ENCODE measurements at places on chromosomes 4 and X.

GRCh38 chrX:42776195-42776594 is 1.8 kb downstream of the PPP1R2C start:
- no peak for DNase-seq

- DNase-seq, result no peak
These were observed 2324.7 kb upstream of the AGA start for GRCh38 chr4:179766938-179767337.

DNA sequence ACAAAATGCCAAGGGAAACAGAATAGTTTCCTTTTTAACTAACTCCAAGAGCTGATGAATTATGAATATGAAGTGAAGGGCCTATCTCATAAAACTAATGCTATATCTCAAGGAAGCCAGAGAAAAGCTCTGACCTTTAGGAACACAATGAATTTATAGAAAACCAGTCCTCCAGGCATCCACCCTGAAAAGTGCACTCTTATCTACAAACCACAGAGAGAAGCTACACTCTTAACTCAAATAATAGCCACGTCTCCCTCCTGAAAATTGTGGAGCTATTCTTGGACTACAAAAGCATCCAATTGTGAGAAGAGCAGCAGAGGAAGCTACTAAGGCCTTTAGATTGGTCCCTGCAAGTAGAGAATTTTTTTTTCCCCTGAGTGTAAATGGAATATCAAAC is 253.9 kb downstream of the IL15 start:
- DNase-seq, result no peak

DNA sequence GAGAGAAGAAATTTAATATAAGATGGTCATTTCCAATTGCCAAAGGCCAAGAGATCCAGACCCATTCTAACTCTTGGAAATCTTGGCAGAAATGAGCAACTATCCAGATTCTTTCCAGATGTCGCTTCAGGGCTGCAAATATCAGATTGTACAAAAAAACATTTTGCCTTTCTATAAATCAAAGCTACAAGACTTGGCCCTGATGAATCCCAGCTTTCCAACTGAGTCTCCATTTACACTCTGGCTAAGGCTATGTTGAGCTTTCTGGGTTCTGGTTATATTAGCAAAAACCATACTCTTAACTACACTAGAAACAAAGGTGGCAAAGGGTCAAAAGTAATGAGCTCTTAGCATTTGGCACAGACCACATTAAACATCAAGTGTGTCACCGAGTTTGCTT is 345.8 kb downstream of the OPHN1 start:
- DNase-seq, result no peak

DNA sequence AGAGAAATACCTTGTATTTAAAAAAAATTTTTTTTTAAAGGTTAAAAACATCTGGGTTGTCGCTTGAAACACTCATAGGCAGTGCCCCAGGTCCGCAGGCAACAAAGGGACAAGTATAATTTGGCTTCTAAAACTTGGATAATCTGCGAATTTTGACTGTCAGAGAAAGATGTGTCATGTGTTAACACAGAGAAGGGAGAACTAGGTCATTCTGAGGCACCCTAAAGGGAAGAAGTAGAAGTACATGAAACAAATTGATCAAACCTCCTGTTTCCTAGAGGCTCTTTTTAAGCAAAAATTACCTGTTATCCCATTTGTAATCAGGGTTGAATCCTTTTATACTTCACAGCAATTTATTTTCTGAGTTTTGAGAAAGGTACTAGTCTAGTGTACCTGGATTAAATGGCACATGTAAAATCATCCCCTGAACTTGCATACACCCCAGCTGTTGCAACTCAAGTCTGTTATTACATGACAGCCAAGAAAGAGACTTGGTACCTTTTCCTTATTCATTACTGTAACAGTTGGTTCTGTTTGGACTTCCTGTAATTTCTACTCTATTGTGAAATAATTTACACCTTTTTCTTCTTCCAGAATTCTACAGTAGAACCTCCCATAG is 1.7 kb downstream of the SRD5A3 start:
- no peak for DNase-seq

- DNase-seq, result no peak
These were observed 1138.4 kb downstream of the PCDH19 start for GRCh38 chrX:99271641-99272040.

GRCh38 chr4:169175035-169175434 is 95.7 kb downstream of the SH3RF1 start:
- no peak for DNase-seq

GRCh38 chrX:136850441-136851175 is 29.9 kb downstream of the RBMX start:
- no peak for DNase-seq

DNA sequence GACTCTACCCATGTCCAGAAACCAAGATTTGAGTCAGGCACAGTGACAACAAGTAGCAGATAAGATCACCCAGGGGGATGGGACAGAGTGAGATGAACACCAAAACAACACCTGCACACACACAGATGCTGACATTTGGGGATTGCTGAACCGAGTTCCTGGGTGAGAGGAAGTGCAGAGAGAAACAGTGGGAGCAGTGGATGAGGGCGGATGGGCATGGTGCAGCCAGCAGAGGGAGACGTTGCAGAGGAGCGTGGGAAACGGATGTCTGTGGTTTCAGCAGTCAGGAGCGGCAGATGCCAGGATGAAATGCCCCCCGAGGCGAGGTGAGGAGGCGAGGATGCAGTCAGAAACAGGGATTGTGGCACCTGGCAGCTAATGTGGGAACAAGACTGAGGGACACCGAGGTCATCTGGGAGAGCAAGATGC is 78.6 kb upstream of the STS start:
- no peak for DNase-seq

DNA sequence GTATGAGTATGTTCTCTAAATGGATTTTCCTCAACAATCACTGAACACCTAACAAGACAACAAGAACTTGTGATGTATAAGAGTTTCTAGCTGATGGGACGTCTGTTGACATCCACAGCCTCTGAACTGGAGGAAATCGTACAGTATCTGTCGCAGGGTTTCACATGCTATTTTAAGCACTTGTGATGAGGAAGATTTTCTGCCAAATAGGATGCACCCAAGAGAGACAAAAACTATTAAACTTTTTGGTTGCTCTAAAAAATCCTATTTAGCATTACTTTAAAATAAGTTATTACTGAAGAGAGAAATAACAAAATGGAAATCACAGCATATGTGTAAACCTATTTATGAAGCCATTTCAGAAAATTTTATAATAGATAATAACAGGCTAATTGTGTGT is 356.1 kb upstream of the SLC7A11 start:
- DNase-seq, result no peak

DNA sequence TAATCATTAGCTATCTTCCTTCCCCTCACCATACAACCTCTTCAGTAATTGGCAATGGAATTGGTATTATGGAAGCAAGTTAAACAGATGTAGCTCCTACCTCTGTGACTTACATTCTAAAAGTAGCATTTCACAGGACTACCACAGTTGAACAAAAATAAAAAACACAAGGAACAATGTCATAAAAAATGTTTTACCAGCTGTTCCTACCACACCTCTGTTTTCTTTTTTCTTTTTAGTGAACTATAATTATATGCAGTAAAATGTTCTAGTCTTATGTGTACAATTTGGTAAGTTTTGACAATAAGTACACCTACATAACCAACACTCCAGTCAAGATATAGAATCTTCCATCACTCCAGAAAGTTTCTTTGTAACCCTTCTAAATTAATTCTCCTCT is 54.1 kb upstream of the GEMIN8 start:
- no peak for DNase-seq

DNA sequence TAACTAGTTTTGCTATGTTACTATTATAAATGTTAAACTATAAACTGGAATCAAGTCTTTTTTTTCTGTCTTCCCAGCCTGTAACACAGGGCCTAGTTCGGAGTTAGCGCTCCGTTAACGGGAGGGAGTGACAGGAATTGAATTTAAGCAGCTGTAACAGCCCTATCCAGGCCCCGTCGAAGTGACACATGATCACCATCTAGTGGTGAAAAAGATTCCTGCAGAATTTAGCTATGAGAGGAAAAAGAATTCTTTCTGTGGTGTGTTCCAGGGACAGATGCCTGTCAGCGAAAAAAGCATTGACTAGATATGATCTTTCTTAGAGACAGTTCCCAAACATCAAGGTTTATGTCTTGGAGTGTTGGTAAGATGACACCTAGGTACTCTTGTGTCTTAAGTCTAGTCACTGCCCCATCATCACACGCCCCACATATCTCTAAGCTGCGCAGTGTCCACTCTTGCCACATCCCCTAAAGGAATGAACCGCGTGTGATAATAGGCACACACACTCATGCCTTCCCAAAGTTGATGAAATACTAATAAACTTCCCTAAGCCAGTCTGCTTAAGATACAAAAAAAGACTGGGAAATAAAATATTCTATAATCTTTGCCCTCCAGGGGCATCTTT is 2.1 kb downstream of the GAB3 start:
- DNase-seq, result no peak

GRCh38 chr4:146330392-146330791 is 116.1 kb downstream of the REELD1 start:
- no peak for DNase-seq

DNA sequence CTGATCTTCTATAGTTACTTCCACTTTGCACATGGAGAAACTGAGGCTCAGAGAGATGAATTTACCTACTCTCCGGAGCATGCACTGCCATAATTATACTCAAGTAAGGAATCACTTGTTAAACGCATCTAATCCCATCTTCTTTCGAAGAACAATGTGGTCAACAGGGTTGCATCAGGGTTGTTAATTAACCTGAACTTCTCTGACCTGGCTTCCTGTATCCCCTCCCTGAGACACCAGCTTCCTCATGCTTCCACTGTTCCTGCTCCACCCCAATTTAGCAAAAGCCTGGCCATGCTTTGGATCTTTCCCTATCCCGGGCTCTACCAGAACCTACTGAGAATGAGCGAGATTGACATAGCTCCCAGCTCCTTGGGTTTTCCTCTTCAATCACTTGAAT is 136.7 kb downstream of the SMIM20 start:
- no peak for DNase-seq

DNA sequence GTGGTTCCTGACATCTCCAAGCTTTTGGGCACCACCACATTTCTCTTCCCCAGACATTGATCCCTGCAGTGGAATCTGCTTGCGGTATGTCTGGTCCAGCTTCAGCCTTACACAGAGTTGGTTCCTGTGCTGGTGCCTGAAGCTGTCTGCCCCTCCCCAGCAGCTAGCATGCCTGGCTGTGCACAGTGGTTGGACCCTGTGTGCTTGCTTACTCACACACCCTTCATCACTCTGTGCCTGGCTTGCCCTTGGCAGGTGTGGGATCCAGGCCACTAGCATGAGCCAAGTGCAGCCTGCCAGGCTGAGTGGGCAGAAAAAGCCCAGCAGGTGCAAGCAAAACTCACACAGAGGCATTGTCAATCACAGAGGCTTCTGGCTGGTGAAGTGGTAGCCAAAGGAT is 473.8 kb downstream of the ACTRT1 start:
- DNase-seq, result no peak

DNA sequence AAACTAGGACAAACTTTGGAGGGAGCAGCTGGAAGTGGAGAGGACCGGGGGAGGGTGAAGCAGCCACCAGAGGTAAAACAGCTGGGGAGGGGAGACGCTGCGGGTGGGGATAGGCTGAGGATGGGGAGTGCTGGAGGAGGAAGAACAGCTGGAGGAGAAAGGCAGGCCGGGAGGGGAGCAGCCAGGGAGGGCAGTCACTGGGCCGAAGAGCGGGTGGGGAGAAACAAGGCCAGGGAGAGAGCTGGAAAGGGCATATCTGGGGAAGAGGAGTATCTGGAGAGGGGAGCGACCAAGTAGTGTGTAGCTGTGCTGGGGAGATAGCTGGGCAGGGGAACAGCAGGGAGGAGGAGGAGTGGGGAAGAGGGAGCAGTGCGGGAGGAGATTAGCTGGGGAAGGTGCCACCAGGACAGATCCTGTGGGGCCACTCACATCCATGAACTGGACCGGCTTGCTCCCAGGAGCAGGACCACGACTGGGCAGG is 2.7 kb downstream of the SLC38A5 start:
- no peak for DNase-seq

GRCh38 chr4:63361066-63361465 is 1048.2 kb downstream of the TECRL start:
- DNase-seq, result no peak

DNA sequence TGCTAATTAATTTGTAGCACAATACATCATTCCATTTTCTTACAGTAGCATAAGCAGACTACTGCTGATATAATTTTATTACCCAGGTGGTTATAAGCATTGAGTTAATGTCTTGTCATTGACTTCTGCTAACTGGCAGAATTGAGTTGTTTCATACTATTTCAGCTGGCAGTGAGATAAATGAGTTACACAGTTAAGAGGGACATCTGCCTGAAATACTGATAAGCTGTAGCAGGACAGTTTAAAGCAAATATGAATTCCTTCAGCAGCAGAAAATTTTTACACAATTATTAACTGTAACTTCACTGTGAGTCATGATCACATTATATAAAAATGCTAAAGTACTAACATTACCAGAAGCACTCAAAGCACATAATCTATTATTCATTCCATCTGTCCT is 326.8 kb downstream of the INPP4B start:
- no peak for DNase-seq

DNA sequence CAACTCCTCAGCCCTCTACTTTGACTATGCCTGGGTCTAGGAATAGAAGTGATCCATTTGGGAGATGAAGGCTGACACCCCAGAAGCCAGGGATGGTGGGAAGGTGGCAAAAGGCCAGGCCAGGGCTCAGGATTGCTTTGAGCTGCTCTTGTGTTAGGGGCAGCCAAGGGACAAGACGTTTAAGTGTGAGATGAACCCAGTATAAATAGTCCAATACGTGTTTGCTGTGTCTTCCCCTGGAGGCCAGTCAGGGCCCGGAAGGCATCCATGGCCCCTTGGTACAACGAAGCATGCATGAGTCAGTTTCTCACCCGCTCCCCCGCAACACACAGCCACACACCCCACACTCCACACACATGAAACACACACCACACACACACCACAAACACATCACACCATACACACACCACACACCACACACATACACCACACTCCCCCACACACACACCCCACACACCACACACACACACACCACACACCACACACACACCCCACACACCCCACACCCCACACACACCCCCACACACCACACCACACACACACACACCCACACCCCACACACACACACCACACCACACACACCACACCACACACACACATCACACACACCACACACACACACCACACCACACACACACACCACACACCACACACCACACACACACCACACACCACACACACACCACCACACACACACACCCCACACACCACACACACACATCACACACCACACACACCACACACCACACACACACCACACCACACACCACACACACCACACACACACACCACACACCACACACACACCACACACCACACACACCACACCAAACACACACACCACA is 5.1 kb downstream of the STARD8 start:
- no peak for DNase-seq

All from left kidney (tissue), 8 donors.